Kidney tubule cell (primary cell): ENCODE measurements at places on chromosomes 12 and 14.
A peak's percentile ranks its signal among the peaks of the same experiment; 100 is the strongest.

GRCh38 chr12:15088105-15088504 lies 115.3 kb downstream of the PDE6H start:
- peak; percentile 4 for DNase-seq

DNA sequence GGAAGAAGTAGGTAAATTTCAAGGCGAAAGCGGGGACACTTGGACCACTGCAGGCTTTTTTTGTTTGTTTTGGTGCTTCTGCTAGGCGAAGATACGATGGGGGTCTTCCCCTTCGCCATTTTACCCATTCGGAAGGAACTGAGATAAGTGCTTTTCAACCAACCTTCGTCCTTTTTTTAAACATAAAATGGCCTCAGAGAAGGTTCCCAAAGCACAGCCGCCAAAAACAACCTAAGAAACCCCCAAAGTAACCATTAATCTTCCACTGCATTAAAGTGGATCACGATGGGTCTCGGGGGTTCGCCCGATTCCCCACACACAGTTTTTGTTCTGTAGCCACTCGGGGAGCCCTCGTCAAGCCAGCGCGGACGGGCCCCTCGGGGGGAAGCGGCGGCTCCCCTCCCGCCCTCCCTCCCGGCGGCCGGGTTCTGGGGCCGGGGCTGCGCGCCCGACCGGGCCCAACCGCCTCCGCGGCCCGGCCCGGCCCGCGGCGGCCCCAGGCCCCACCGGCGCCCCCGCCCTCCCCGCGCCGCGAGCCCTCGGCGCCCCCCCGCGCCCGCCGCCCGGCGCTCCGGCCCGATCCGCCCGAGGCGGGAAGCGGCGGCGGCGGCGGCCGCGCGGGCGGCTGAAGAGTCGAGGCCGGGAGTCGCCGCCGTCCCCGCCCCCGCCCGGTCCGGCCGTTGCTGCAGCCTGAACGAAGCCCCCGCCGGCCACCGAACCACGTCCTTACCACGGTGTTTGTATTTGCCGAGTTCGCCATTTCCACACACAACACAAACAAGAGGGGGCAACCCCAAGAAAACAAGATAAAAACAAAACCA lies 790 bp downstream of the GTF2A1 start:
- peak; percentile 43 for DNase-seq

GRCh38 chr12:121769831-121770301 lies 23.6 kb downstream of the RHOF start:
- DNase-seq, result no peak

- peak; percentile 33 for DNase-seq
Measured at GRCh38 chr12:46342562-46343033, 30.0 kb downstream of the SLC38A2 start.

GRCh38 chr12:29072631-29073030 lies 76.4 kb upstream of the FAR2 start:
- peak; percentile 91 for DNase-seq
